ENCODE measurements at places on chromosomes 2 and 18. TPM values are rescaled to one million over a fixed set of nuclear protein-coding genes. Genes with fewer than 3 reads are reported as not detected.

GRCh38 chr2:215917953-215918620 lies 95.3 kb downstream of the MREG start:
- DNase-seq: no peak

- DNase-seq: peak; percentile 25
These were observed 211.6 kb upstream of the MMADHC start for GRCh38 chr2:149799013-149799705.

GRCh38 chr2:127897531-127898211 lies 11.9 kb upstream of the AMMECR1L start:
- no peak for DNase-seq

RFX8 gene
- polyA plus RNA-seq: 1.1 TPM

DNA sequence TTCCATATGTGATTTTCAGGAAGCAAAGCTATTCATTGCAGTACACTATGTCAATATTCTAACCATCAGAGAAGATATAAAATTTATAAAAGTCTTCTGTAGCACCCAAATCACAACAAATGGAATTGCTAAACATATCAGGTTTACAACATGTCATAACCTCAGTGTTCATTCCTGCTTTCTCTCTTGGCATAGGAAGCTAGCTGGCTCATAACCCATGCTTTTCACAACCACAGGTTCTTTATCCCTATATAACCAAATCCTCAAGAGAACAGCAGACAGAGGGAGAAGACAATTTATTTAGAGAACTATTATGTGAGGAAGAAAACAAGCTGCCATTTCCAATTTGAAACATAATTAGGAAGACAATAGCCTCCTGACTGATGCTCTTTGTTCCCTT lies 997.0 kb upstream of the ACVR2A start:
- no peak for DNase-seq

DNA sequence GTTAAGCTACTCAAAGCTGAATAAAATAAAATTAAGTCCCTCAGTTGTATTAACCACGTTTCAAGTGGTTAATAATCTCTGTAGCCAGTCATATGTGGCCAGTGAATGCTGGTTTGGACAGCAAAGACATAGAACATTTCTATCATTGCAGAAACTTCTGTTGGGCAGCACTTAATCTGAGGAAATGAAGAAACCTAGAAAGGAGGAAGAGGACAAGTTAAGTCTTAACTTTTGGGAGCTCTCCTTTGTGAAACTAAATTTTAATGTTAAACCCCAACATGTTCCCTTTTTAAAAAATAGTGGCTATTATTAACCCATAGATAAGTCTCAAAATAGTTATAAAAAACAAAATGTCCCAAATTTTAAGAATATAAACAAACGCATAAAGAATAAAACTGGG lies 421.3 kb downstream of the ARHGAP15 start:
- DNase-seq: no peak

LCT gene
- 0.19 TPM for polyA plus RNA-seq

- DNase-seq: no peak
These were observed 4.4 kb downstream of the LIPG start for GRCh38 chr18:49566217-49566770.
